Pons (tissue), 1 donor: ENCODE measurements at places on chromosomes 5 and 9.

- no peak for DNase-seq
Observed at GRCh38 chr9:68741704-68742332, 36.8 kb downstream of the PIP5K1B start.

GRCh38 chr5:181233801-181234454 lies 9.8 kb downstream of the RACK1 start:
- no peak for DNase-seq

GRCh38 chr9:34693560-34693959 lies 2.5 kb upstream of the CCL19 start:
- DNase-seq, result no peak

GRCh38 chr5:132714456-132715307 lies 22.7 kb downstream of the KIF3A start:
- peak; percentile 30 for DNase-seq

GRCh38 chr5:177029498-177029897 lies 7.0 kb downstream of the ZNF346 start:
- DNase-seq, result no peak

GRCh38 chr9:134315716-134316448 lies 10.4 kb upstream of the RXRA start:
- DNase-seq, result no peak

- no peak for DNase-seq
Observed at GRCh38 chr9:121598167-121598964, 53.1 kb upstream of the DAB2IP start.

DNA sequence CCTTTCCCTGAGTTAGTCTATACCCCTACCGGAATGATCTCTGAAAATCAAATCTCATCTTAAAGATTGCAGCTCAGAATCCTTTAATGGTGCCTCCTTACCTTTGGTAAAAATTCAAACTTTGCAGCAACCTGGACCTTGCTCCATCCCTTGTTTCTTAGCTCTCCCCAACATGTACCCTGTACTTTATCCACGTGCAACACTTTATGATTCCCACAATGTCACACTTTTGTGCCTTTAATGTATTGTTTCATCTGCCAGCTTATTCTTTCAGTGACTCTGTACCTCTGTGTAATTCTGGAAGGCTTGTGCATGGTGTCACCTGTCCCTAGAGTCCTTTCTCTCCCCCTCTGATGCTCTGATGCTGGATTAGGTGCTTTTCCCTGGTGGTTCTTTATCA lies 9.5 kb downstream of the ACO1 start:
- DNase-seq, result no peak
